ENCODE measurements at places on chromosomes 3 and 15. TPM values are rescaled to one million over a fixed set of nuclear protein-coding genes. Genes with fewer than 3 reads are reported as not detected.

DNA sequence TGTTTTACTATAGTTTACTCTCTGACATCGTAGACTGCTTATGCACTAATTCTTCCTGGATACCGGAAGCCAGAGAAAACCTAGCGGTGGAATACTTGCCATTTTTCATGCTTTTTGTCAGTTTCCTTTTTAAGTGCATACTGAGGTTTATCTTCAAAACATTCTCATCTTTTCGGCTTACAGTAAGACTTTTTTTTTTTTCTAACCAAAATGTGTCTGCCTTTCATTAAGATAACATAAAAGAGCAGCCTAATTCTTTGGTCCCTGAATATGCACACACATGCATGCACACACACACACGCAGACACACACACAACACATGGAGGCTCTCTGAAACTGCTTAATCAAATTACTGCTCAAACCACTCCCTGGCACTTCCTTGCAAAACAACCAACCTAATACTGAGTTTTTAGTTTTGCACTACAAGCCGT is 1.3 kb downstream of the ZNF445 start:
- DNase-seq: no peak

The SPINK8 gene
- not detected for total RNA-seq

- no peak for DNase-seq
Observed at GRCh38 chr15:65653341-65653740, 31.6 kb downstream of the SLC24A1 start.

- DNase-seq: no peak
Observed at GRCh38 chr3:151016478-151016795, 43.9 kb upstream of the CLRN1 start.

The SH2D7 gene
- not detected for total RNA-seq

- no peak for DNase-seq
Observed at GRCh38 chr3:119560160-119560559, 746 bp upstream of the CD80 start.

The FBXO40 gene
- not detected for total RNA-seq

The ATP13A5 gene
- not detected for total RNA-seq

DNA sequence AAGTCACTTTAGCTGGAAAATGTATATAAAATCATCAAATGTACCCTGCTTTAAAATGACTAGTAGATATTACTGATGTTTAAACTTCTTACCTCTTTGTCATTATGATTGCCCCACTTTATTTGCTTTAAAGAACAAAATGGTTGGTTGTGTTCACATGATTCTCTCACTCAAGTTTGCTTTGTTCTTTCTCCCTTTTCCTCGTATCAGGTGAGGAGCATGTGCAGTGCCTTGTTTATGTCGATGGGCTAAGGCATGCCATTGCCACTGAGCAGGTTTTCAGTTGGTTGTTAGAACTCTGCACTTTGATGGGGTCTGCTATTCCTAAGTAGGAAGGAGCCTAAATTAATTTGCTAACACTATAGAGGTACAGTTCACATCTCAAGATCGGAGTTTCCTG is 5.3 kb downstream of the MAP2K5 start:
- no peak for DNase-seq

DNA sequence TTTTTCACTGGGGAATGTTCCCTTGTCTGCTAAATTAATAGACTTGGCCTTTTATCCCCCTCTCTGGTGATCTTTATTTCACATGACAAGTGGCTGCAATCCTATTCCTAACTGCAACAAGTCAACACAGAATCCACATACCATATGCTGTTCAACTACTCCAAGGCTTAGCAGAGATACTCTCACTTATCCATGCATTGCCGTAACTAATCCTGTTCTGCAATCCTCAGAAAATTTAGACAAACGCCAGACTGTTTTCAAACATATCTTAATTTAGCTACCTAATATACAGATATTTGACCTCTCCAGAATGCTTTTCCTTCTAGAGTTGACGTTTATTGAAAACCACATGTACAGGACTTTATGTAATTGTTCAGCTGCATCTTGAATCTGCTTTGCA is 37.9 kb downstream of the EID1 start:
- no peak for DNase-seq

- no peak for DNase-seq
Observed at GRCh38 chr3:136836511-136837156, 17.7 kb downstream of the SLC35G2 start.

DNA sequence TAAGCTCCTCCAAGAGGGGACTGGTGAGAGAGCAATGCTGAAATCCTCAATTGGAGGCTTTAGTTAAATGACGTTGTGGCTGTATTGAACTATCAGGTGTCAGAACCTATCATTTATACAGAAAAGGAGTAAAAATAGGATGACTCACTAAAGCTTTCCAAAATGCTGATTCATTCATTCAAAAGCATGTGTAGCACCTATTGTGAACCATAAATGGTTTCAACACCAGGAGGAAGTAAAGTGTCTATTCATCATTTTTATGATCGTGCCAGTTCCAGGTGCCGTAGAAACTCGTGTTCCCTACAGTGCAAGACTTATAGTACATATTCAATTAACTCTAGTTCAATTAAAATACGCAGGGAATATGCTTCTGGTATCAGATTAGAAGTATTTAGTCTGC is 66.5 kb upstream of the ARRDC4 start:
- DNase-seq: no peak

GRCh38 chr3:48716508-48716981 is 476 bp downstream of the IP6K2 start:
- DNase-seq: no peak

The RBP2 gene
- not detected for total RNA-seq

DNA sequence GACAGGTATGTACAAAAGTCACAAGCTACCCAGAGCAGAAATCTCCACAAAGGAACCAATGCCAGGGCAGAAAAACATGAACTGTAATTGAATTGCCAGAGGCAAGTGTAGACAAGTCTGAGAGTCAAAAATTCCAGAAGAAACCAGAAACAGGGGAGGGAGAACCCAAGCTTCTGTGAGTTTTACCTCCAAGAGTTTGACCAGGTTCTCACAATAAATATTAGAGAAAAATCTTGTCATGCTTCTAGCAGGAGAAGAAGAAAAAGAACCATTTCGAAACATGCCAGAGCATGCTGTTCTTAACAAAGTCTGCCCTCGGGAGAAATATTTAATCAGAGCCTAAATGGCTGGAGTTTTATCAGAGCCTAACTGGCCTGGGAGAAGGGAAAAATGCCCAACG is 32.5 kb upstream of the AP3B2 start:
- no peak for DNase-seq

DNA sequence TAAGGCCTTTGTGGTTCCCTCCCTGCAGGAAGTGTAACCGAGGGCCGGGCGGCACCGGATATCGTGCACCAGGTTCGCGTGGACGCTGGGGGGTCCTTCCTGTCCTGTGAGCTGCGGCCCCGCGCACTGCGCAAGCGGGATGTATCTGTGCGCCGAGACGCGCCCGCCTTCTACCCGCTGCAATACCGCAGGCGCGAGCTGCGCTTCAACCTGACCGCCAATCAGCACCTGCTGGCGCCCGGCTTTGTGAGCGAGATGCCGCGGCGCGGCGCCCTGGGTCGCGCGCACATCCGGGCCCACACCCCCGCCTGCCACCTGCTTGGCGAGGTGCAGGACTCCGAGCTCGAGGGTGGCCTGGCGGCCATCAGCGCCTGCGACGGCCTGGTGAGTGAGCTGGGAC is 35.9 kb downstream of the SAXO2 start:
- DNase-seq: no peak

GRCh38 chr3:12987602-12988001 is 85.6 kb downstream of the IQSEC1 start:
- no peak for DNase-seq

- DNase-seq: peak; percentile 9
Observed at GRCh38 chr3:142628801-142629200, 32.6 kb downstream of the PLS1 start.

DNA sequence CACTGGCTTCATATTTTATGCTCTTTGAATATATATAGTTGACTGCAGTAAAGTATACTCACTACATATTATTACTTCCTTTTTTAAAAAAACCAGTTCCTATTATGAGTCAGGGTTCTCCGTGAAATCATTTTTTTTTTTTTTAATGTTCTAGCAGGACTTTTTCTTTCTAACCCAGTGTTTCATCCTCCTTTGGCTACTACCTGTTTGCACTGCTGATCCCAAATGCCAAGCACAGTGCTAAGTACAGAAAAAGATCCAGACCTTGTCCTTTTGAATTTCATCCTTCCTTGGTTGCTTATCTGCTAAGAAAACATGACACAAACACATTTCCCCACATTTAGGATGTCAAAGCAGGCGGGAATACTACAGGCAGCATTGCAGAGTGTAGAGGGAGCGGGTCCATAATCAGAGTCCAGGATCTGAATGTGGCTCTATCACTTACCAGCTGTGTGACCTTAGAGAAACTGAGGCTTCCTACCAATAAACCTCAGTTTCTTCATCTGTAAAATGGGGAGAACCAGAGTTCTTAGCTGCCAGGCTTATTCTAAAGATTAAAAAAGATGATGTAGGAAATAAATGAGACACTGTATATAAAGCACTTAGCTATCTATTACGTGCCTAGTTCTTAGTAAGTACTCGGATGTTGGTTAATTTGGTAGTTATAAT is 37.2 kb upstream of the ANPEP start:
- no peak for DNase-seq

DNA sequence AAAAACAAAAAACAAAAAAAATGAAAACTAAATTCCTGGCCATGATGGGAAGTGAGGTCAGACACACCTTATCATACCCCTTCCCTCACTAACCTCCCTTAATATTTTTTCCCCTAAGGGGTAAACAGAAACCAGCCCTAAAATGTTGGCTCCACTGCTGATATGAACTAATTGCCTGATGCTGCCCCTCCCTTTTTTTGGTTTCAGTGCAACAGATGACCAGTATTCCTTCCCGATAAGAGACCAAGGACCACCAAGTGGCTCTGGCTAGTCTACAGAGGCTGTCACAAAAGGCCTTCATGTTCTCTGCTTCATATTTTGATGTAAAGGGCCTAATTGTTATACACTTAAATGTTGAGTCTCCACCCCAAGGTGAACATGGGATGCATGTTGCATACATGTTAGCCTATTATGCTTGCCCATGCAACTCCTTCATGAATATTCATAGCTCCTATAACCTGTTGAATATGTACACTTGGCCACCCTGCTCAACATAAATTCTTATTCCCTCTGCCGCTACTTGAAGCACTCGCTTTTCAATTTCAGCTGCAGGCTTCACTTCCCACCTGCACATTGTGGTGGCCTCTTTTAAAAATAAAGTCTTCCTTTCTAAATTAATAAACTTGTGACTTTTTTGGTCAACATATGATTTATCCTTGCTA is 12.3 kb upstream of the STAC start:
- no peak for DNase-seq

Data from adrenal gland (tissue), 19 donors.